ENCODE measurements at places on chromosomes 6 and 20.

GRCh38 chr6:50720623-50721022 is 7.3 kb downstream of the TFAP2D start:
- DNase-seq = peak; percentile 44

- DNase-seq = no peak
These were observed 254.1 kb downstream of the PRL start for GRCh38 chr6:22042706-22043105.

- no peak for DNase-seq
These were observed 51.6 kb downstream of the LAMA4 start for GRCh38 chr6:112202639-112203341.

- DNase-seq = no peak
These were observed 303.8 kb upstream of the THEMIS start for GRCh38 chr6:128204616-128205015.

DNA sequence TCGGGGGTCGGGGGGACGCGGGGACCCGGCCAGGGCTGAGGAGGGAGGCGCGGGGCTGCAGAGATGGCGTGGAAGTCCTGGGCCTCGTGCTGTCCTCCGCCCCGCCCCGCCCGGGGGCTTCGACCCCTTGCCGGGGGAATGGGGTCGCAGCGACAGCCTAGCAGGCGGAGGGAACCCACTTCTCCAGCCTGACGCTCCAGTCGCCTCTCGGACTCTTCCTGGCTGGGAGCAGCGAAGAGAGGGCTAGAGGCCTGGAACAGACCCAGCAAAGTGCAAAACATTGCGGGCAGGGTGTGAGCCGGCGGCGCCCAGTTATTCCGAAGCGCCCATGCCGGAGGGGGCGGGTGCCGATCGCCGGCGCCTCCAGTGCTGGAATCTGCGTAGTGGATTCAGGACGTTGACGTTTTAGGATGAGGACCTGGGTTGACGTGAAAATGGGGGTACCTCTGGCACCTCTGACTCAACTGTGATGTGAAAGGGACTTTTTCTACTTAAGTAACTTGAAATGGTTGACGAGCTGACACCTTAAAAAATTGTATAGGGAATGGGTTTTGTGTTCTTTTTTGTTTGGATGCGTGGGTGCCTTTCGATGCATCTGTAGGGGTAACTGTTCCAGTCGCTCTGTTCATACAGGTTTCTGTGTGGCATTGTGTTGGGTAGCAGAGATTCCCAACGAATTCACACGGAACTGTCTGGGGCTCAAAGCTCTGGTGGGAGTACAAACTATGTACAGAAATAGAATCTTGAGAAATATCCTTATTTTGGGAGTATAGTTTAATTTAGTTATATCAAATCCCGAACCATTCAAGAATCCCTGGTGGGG is 1.4 kb downstream of the SLC35F1 start:
- DNase-seq = no peak

DNA sequence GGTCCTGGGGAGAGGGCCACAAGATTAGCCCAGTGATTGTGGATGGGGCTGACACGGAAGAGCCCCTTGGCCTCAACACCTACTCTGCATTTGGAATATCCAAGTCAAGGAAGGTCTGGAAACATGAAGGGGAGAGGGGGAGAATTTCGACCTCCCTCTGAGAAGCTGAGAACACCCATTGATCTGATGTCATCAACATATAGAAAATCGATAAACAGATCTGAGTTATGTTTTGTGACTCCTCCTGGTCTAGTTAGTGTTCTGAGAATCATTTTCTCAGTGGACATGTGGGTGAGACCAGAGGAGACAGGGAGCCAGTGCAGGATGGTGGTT is 108.0 kb downstream of the SLC22A3 start:
- DNase-seq = no peak

- DNase-seq = no peak
These were observed 37.1 kb downstream of the PLEKHG1 start for GRCh38 chr6:150636808-150637207.

- no peak for DNase-seq
These were observed 152.0 kb downstream of the CEBPB start for GRCh38 chr20:50342638-50343102.

- no peak for DNase-seq
These were observed 13.9 kb upstream of the TNFRSF6B start for GRCh38 chr20:63682384-63683139.

DNA sequence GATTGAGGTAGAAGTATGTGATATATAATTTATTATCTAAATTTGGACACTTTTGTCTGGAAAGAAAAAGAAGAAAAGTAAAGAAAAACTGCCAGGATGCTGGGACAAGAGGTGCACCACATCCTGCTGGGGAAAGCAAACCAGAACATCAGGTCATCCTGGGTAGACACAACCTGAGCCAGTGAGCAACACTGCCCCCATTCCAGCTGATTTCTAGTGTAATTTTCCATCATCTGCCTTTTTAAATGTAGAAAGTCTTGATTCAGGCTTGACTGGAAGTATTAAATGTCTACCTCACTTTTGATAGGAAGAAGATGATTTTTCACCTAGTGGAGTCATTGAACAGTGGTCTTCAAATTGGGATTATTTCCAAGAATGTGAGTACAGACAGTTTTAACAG is 1164.5 kb upstream of the CITED2 start:
- DNase-seq = no peak

GRCh38 chr20:539848-540247 is 3.7 kb downstream of the CSNK2A1 start:
- no peak for DNase-seq

DNA sequence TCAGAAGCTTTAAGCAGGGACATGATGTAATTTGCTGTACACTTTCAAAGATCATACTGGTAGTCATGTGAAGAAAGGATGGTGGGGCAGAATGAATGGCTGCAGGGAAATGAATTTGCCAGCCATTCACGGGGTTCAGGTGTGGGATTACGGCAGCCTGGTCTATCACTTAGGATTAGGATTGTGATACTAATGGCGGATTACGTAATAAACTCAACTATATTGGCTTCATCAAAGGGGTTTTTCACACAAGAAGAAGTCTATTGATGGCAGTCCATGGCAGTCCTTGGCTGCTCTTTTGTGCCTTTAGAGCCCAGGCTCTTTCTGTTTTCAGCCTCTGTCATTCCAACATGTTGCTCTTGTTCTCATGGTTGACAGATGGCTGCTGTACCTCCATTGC is 12.6 kb upstream of the EEF1E1 start:
- no peak for DNase-seq

DNA sequence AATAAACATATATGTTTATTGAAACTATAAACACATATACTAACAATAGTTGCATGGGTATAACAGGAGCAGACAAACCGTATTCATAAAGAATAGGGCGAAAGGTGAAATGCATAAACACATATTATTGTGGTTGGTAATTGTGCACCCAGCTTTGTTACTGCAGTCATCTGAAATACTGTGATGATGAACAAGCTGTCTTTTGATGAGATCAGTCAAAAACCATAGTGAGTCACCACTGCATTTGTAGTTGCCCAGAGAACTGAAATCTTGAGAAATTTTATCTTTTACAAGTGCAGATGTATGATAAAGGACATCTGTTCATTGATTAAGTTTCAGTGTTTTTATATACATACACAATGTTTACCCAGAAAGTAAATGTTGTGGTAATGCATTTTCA is 133.7 kb downstream of the MYO6 start:
- no peak for DNase-seq

DNA sequence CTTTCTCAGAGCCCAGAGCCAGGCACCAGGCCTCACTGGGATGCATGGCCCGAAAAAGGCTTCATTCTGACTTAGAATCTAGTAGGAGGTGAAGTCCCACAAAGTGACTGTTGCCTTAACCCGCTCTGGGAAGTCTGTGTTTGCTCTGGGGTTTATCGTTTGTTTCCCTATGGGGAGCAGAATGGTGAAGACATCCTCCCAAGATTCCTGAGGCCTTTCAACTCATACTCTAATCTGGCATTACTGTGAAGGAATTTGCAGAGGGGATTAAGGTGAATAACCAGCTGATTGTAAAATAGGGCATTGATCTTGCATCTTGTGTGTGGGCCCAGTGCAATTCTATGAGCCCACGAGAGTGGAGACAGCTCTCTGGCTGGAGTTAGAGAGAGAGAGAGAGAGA is 67.8 kb downstream of the CDH26 start:
- no peak for DNase-seq

- no peak for DNase-seq
These were observed 177.3 kb downstream of the LRFN2 start for GRCh38 chr6:40409716-40410397.

- DNase-seq = no peak
These were observed 21.9 kb downstream of the TREML1 start for GRCh38 chr6:41132254-41132653.

GRCh38 chr6:24148154-24148570 is 22.1 kb downstream of the NRSN1 start:
- DNase-seq = no peak

- DNase-seq = no peak
These were observed 82.9 kb upstream of the FOXP4 start for GRCh38 chr6:41463062-41463930.

- DNase-seq = no peak
These were observed 85.3 kb downstream of the CDS2 start for GRCh38 chr20:5211803-5212714.

GRCh38 chr20:60024245-60024644 is 66.0 kb downstream of the CDH26 start:
- DNase-seq = no peak

DNA sequence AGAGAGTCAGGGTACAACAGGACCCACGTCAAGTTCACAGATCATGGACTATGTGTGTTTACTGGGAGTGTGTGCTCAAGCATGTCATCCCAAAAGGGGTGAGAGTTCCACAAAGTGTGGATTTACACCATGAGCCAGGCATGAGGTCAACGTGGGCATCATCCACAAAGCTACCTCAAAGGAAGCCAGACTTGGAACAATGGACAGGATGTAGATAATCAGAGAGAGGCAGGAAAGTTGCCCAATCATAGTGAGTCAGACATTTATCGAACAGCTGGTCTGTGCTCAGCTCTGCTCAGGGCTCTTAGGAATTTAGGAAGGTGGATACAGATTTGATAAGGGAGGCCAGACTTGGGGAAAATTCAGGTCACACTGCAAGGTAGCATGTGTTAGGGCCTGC is 317.2 kb upstream of the CDYL start:
- DNase-seq = no peak

DNA sequence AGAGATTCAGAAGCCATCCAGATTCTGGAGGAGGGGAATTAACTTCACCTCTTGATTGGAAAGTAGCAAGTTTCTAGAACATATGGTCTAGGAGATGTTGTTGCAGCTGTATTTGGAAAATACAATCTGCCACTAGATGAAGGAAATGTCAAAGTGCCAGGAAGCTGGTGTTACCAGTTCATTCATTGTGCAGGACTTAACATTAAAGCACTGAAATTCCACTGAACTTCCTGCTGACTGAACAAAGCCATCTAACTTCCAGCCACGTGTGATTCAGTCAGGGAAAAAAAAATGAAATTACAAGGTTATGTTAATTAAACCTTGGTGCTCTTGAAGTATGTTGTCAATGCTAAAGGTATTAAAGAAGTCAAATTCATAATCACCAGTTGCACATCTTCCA is 321.5 kb upstream of the SASH1 start:
- DNase-seq = no peak

- DNase-seq = no peak
These were observed 38.3 kb downstream of the PSMG4 start for GRCh38 chr6:3297006-3297405.

GRCh38 chr20:14415467-14415866 is 78.1 kb upstream of the FLRT3 start:
- DNase-seq = no peak

DNA sequence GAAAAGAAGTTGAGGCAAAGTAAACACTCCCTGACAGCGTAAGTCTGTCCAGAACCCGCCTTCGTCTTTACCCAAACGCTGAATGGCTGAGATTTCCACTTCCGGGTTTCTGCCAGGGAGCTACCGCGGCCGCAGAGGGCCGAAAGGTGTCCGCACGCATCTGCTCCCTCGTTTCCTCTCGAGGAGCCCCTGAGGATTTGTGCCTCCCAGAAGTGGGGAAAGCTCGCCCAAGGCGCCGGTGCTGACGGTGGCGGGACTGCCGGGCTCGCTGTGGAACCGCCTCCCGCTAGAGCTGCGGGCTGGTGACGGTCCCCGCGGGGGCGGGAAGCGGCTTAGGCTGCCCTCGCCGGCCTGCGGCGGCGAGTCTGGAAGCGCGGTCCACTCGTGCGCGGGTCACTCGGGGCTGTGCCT is 1760.2 kb upstream of the DEFB115 start:
- DNase-seq = peak; percentile 5

- no peak for DNase-seq
These were observed 175.0 kb downstream of the GMPR start for GRCh38 chr6:16413399-16413798.

DNA sequence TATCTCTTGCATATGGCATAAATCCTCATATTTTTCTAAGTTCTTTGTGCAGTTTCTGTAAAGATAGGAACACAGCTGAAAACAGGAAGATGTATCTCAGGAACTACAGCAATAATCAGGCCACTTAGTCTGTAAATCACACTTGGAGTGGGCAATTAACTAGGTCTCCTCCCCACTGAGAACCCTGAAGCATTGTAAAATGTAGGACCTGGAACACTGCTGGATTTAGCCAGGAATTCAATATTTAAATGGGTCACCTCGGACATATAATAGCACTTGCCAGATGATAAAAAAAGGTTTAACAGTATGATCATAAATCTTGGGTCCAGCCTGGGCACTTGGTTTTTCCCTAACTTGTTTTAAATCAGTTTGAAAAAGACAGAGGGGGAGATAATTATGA is 155.0 kb downstream of the GRM1 start:
- DNase-seq = no peak

DNA sequence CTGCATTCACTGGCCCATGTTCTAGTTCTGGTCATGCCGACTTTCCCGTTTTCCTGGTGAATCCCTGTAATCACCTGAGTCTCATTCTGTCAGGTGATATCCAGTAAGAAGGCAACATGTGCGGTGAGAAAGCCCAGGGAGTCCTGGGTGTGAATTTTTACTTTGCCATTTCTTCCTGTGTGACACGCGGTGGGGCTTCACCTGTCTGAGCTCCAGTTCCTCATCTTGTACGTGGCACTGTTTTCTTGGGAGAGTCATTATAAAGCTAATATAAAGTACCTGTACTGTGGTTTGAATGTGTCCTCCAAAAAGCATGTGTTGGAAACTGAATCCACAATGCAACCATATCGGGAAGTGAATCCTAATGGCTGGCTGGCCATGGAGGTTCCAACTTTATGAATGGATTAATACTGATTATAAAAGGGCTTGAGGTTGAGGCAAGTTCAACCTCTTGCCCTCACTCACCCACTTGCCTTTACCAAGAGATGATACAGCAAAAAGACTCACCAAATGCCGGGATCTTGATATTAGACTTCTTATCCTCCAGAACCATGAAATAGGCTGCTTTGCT is 5.1 kb downstream of the HLA-E start:
- DNase-seq = no peak
